CD4-positive, alpha-beta T cell treated with Interleukin-15 for 4 hours (primary cell): ENCODE measurements at places on chromosomes 13 and 19.
A peak's percentile ranks its signal among the peaks of the same experiment; 100 is the strongest.

- DNase-seq = peak; percentile 30
These were observed 49.8 kb downstream of the KLF2 start for GRCh38 chr19:16374436-16374835.

DNA sequence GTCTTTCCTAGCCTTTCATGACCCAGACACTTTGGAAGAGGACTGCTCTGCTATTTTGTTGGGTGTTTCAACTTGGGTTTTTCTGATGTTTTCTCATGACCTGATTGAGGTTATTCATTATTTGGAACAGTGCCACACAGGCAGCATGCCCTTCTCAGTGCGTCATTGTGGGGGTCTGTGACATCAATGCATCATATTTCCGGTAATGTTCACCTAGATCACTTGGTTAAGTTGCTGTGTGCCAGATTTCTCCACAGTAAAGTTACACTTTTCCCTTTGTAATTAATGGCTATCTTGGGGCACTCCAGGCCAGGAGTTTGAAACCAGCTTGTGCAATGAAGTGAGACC is 124.4 kb downstream of the SIPA1L3 start:
- no peak for DNase-seq

DNA sequence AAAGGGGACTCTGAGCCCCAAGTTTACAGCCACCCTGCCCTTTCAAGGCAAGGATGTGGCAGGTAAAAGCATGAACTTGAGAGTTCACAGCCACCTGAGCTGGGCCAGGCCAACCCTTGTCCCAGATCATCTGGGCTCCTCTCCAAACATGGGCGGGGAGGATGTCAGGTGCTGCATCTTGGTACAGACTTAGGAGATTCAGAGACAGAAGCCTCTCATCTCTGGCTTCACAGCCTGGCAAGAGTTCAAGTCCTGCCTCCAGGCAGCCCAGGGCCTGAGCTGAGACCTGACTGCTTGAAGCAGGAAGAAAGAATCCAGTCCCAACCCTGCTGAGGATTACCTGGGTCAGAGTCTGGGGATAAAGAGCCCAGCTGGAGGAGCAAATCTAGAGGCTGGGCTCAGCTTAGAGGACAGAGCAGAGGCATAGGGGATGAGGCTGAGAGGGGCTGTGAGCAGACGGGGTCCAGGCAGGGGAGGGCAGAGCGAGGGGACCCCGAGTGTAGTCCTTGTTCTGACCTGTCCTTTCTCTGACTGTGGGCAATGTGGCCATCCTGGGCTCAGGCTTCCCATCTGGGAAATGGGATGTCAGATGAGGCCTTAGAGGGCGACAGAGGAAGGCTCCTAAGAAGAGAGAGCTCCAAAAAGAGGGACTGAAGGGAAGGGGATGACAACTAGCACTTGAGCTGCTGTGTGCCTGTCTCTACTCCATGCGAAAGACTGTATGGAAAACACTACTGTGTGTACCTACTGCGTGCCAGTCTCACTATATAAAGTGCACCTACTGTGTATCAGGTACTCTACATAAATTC is 6.6 kb upstream of the OR10H5 start:
- DNase-seq = no peak

GRCh38 chr19:5001615-5002014 is 32.7 kb downstream of the KDM4B start:
- DNase-seq = peak; percentile 21

DNA sequence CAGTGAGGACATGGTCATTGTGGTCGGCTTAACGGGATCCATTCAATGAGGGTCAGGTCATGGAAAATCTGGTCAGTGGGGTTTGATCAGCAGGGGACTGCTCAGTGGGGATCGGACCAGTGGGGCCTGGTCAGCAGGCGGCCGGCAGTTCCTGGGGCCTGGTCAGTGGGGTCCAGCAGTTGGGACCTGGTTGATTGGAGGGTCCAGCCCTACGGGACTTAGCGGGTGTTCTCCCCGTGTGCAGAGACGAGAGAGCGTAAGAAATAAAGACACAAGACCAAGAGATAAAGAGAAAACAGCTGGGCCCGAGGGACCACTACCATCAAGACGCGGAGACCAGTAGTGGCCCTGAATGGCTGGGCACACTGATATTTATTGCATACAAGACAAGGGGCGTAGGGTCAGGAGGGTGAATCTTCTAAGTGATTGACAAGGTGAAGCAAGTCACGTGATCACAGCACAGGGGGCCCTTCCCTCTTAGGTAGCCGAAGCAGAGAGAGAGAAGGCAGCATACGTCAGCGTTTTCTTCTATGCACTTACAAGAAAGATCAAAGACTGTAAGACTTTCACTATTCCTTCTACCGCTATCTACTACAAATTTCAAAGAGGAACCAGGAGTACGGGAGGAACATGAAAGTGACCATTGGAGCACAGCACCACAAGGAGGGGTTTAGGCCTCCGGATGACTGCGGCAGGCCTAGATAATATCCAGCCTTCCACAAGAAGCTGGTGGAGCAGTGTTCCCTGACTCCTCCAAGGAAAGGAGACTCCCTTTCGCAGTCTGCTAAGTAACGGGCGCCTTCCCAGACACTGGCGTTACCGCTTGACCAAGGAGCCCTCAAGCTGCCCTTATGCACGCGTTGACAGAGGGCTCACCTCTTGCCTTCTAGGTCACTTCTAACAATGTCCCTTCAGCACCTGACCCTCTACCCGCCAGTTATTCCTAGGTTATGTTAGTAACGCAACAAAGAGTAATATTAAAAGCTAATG is 62.1 kb upstream of the TPM4 start:
- DNase-seq = no peak

DNA sequence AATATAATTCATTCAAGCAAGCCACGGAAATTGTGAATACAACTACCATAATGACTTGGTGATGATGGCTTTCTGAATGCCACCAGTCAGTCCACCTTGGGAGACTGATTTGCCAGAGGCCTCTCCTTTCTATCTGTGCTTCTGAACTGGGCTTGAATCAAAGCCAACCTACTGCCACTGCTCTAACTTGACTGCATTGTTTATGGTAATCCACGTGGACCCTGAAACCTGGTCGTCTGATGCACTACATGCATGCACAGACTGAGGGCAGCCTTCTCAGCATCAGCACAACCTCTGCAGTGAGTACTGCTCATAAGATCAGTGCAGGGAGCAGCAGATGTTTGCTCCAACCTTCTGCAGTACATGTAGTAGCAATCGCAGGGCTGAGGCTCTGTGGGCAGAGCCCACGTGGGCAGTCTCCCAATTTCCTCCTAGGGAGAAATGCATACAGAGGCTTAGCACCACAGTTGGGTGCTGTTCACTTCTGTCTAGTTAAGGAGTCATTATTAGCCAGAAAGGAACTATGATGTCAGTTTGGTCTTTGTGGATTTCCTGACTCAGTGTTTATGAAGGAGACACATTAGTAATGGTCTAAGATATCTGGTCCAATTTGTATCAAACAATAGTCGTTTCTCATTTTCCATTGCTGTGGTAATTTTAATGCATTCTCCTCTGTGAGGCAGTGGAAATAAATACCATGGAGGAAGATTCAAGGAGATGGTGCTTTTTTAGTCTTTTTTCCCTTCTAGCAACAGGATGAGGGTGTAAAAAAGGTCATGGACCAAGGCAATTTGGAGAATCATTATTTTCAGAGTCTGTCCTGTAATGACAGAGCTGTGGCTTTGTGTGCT is 82.5 kb downstream of the AKAP11 start:
- peak; percentile 51 for DNase-seq

- no peak for DNase-seq
These were observed 3.2 kb downstream of the LENG9 start for GRCh38 chr19:54460230-54461005.

DNA sequence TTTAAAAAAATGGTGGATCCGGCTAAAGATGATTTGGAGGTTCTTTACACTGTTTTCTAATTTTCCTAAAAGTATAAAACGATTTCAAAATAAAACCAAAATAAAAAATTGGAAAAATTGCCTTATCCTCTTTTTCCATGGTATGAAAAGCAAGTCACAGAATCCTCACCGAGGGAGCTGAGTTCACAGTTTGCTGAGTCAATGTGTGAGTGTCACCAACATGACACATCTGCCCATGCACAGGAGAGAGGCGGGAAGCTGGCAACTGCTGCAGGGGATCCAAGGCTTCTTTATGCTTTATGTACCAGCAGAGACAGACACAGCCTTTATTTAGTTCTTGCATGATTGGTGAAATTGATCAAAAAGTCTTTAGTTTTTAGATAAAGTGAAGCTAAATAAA is 157.8 kb downstream of the TNFSF13B start:
- DNase-seq = no peak

DNA sequence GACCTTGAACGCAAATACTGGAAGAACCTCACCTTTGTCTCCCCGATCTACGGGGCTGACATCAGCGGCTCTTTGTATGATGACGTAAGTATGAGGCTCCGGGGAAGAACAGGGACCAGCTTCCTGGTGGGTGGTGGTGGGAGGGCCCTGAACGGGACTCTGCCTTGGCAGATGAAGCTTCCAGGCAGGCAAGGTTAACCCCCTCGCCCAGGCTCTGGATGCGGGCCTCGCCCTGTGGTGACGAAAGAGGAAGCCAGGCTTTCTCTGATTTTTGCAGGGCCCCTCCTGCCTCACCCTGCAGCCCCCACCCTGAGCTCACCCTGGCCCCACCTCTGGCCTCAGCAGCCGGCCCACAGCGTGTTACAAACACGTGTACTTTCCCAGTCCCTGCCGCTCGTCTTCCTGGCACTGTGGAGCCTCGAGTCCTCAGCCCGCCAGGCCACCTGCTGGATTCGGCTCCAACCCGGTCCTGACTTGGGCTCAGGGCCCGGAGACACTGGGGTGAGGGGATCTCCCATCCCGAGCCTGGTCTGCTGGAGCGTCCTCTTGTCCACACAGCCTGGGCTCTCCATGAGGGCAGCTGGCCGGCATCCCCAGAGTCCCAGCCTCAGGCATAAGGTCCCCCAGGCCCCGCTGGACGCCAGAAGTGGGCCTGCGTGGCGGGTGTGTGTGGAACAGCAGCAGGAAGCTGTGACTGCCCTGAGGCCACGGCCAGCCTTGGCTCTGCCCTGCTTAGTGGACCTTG is 72.4 kb downstream of the KDM4B start:
- DNase-seq = no peak

DNA sequence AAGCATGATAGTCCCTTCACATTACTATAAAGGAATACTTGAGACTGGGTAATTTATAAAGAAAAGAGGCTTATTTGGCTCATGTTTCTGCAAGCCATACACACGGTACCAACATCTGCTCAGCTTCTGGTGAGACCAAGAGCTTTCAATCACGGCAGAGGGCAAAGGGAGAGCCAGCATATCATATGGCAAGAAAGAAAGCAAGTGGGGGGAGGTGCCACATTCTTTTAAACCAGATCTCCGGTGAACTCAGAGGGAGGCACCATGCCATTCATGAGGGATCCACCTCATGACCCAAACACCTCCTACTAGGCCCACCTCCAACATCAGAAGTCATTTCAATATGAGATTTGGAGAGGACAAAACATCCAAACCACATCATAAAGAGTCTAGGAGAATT is 20.3 kb downstream of the XPO4 start:
- no peak for DNase-seq

DNA sequence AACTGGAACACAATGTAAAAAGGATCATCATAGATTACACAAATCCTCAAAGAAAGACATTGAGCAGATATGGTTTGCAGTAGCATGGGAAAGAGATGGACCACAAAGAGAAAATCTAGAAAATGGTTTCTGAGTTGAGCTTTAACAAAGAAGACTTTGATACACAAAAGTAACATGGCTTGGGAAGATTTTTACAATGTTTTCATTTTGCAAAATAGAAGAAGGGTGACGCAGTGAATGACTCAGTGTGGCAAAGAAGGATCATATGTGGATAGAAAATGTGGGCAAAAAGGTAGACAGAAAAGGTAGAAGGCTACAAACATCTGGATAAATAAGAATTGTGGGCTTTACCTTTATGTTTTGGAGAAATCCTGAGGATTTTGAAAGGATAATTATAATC is 1220.5 kb downstream of the PCDH17 start:
- DNase-seq = no peak

GRCh38 chr19:9431475-9431874 is 3.9 kb downstream of the ZNF266 start:
- DNase-seq = peak; percentile 20

DNA sequence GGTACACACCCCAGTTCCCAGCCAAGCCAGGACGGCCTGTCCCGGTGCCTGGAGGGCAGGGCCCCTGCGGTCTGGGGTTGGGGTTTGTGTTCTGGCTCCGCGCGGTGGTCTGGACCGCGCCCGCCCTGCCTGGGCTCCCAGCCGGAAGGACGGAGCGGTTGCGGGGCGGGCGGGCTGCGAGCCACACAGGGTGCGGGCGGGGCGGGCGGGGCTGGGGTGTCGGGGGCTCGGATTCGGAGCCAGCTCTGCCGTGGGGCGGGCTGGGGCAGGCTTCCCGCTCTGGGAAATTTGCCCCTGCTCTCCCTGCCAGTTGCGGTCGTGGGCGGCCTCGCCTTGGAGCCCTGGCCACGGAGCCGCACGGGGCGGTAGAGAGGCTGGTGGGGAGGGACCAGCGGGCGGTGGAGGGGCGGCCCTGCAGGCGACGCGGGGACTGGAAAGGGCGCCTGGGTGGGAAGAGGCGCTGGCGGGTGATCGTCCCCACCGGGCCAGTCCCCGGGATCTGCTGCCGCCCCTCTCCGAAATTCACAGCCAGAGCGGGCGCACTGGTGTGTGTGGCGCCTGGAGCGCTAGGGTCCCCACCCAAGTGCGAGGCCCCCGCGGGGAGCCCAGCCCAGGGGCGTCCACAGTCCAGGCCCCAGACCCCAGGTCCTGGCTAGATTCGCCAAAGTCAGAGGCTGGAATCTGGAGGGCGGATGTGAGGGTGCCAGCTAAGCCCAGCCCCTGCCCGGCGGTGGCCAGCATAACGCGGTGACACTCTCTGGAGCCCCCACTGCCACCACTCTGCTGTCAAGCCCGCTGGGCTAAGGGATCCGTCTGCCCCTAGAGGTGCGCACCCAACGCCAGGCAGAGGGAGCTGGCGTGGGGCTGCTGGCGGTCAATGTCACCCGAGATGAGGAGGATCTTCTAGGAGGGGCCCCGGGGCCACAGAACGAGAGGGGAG is 11.0 kb upstream of the ZNF492 start:
- no peak for DNase-seq

GRCh38 chr13:100535426-100536135 is 53.0 kb downstream of the GGACT start:
- no peak for DNase-seq

DNA sequence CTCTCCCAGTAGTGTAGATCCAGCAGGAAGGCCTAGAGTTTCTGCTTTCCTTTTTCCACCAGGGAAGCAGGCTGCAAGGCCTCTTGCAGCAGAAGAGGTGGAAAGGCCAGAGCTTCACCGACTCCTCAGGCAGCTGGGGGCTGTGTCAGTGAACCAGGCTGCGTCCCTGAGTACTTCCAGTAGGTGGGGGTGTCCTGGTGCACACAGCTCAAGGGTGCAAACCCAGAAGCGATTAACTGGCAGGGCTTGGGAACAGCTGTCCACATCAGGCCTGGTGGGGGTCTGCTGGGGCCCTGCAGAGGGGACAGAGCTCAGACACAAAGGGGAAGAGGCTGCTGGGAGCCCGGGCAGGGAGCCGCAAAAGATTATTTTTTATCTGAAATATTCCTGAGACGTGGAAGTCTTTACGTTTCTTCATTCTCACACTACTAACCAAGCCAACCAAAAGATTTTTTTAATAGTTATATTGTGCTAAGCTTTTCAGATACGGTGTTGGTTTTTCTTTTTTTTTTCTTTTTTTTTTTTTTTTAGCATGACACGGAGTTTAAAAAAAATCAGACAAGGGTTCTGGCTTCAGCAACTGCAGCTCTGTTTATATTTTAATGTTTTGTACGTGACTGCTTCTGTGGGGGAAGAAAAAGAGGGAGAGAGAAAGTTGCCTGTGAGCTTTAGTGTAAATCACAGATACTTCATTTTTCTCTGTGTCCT is 11.0 kb downstream of the TSHZ3 start:
- peak; percentile 26 for DNase-seq

- DNase-seq = no peak
These were observed 6.8 kb upstream of the KPTN start for GRCh38 chr19:47490847-47491246.
